Activated naive CD8-positive, alpha-beta T cell treated with anti-CD3 and anti-CD28 coated beads, Interleukin-2, amount 10 ng/mL, durations not matched to agents 7 days and 5 days (primary cell): ENCODE measurements at places on chromosomes 3 and 15. TPM values are rescaled to one million over a fixed set of nuclear protein-coding genes. Genes with fewer than 3 reads are reported as not detected.

RNF123 gene
- 56.5 TPM for total RNA-seq

NAALADL2 gene
- total RNA-seq = not detected

IDH2 gene
- total RNA-seq = 233 TPM

VWA5B2 gene
- 0.25 TPM for total RNA-seq

SERPINI2 gene
- not detected for total RNA-seq

PP2D1 gene
- not detected for total RNA-seq
